ENCODE measurements at places on chromosomes 3 and 15.

- DNase-seq = no peak
Measured at GRCh38 chr3:180646187-180646790, 33.0 kb downstream of the CCDC39 start.

DNA sequence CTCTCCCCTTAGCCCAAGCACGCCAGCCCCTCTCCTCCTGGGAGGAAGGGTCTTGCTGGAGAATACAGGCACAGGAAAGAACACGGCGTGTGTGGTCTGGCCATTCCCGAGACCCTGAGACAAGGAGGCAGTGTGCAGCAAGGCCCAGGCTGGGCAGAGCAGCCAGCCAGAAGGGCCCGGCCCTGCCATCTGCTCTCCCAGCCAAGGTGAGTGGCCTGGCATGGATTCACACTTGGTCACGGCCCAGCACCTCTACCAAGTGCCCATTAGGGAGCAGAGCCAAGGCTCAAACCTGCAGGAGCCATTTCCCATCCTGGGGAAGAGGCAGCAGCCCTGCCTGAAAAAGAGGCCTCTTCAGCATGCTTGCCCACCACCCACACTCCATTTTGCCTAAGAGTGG is 28.6 kb downstream of the MEGF11 start:
- no peak for DNase-seq

- DNase-seq = no peak
Measured at GRCh38 chr15:50431204-50431603, 7.0 kb downstream of the USP8 start.

GRCh38 chr15:78195735-78196201 is 38.6 kb downstream of the ACSBG1 start:
- DNase-seq = no peak

DNA sequence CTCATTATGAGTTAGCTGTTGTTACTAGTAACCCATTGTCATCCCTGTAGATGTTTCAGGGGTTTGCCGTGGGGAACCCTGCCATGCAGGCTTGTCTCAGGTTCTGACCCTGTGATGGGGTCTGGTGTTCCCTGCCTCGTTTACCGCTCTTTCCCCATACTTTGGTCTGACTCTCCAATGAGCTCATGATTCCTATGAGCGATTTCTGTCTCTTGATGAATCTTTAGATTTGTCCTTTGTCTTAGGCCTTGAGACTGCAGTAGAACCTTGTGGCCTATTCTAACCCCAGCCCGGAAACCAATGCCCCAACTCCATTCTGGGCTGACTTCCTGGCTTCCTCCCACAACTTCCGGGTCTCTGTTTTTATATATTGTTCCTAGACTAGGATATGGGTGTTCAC is 11.3 kb upstream of the IQGAP1 start:
- no peak for DNase-seq

- DNase-seq = no peak
Measured at GRCh38 chr15:31145271-31145911, 43.9 kb upstream of the TRPM1 start.

- DNase-seq = no peak
Measured at GRCh38 chr3:82261013-82261412, 499.6 kb upstream of the GBE1 start.

GRCh38 chr15:62403164-62403809 is 238.2 kb upstream of the C2CD4B start:
- DNase-seq = no peak

- DNase-seq = no peak
Measured at GRCh38 chr3:32454111-32454510, 48.5 kb downstream of the CMTM6 start.
